ENCODE measurements at places on chromosomes 11 and 22.

DNA sequence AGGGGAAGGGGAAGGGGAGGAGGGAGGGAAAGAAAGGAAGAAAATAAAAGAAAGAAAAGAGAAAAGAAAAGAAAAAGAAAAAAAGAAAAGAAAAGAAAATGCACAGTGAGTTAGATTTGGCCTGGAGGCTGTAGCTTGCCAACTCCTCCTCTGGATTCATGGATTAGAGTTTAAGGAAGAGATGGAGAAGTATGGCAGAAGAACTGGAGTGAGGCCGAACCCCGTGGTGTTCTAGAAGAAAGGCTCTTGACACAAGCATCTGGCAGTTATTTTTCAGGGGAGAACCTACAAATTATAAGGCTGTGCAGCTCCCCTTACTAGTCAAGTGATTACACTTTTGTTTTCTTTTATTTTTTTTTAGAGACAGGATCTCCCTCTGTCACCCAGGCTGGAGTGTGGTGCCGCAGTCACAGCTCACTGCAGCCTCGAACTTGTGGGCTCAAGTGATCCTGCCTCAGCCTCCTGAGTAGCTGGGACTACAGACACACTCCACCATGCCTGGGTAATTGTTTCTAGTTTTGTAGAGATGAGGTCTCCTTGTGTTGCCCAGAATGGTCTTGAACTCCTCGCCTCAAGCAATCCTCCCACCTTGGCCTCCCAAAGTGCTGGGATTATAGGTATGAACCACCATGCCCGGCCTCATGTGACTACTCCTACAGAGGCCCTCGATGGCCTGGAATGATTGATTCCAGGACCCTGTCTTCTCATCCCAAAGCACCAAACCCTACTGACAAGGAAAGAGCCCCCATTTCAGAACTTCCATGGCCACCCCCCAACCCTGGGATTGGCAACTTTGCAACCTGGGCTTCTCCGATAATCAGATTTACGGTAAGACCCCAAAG lies 19.5 kb downstream of the ZNF74 start:
- DNase-seq = no peak

- no peak for DNase-seq
Measured at GRCh38 chr11:19508165-19508564, 204.5 kb upstream of the NAV2 start.

DNA sequence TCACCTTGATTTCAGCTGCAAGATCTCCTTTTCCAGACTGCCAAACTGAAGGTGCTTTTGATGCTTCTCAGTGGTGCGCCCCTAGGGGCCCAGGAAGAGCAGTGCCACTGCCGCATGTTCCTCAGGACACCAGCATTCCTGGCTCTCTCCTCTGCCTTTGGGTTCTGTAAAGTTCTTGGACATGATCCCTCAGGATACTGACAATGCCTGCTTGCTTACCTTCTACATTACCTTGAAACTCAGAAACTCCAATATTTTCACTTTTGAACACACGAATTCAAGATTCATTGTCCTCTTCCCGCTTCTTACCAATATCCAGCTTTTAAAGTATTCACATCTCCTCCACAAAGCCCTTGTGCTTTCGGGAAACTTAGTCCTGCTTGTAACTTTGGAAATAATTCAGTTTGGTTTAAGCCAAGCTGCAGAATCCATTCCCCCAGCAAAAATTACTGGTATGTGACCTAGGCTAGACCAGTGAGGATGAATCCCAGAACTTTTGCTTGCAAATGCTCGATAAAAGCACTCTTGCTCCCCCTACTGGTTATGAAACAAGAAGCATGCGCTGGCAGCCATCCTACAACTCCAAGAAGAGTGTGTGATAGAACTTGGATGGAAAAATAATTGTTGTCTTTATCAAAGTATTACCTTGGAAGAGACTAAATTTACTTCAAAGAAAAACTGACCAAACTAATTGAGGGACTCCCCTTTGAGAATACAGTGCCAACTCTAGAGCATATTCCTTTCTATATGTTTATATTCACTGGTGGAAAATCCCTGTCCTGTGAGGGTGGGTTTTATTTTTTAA lies 16.5 kb upstream of the OR5B21 start:
- DNase-seq = no peak

GRCh38 chr22:41308054-41308453 lies 6.7 kb downstream of the ZC3H7B start:
- DNase-seq = no peak

- DNase-seq = no peak
Measured at GRCh38 chr11:3229673-3230630, 2.3 kb downstream of the MRGPRE start.

DNA sequence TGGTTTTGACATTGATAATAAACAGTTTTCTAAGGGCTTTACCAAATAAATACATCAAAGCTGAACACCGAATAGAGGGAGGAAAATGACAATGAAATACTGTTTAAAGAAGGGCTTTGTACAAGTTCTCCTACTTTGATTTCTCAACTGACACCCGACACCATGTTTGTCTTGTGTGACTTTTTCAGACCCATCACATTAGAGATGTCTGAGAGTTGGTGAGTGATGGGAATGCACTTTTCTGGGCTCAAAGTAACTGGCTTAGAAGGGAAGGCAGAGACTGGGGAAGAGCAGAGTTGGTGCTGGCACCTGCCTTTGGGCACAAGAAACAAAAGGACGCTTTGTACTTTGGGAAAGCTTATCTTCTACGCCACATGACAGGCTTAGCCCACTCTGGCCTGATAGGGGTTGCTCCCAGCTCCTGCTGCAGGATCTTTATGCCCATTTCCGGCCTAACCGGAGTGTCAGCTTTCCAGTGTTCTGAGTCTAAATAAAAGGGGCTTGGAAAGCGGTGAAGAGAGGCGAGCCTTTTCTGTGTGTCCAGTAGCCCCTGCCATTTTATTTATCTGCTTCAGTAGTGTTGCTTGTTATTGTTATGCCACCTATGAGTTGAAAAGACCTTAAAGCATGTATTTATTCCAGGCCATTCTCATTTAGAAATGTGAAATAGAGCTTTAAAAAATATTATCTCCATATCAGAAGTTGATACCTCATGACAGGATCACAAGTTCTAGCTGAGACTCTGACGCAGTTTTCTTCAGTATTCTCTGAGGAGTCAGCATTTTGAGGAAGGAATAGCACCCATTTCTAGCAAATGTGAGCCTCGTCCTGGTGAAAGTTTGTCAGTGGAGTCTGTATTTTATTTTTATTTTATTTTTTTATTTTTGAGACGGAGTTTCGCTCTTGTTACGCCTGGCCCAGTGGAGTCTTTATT lies 24.2 kb downstream of the KREMEN1 start:
- no peak for DNase-seq

DNA sequence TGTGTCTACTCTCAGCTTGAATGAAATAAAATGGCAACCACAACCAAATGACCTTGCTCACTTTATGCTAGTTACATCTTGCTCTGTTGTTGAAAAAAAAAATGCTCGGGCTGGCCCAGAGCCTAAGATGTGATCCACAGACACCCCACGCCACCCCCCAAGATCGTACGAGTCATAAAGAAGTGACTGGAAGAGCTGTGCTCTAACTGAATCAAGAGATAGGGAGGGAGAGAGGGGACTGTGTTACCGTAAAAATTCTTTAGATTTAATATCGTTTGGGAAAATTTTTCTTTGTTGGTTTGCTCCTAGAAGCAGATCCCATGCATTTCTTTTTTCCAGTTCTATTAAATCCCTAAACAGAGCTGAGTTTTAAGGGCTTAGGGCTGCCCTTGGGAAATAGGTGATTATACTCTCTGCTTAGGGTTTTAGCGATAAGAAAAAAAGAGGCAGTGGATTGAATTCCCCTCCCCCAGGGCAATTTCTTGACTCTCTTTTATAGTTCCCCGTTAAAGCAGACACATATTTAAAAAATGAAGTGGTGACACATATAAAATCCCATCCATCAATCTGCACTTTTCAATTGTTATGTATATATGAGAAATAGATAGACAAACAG lies 14.5 kb downstream of the MAML2 start:
- no peak for DNase-seq

GRCh38 chr11:128310676-128311445 lies 276.5 kb downstream of the ETS1 start:
- DNase-seq = no peak

- no peak for DNase-seq
Measured at GRCh38 chr22:49976439-49977175, 16.0 kb downstream of the PIM3 start.

- no peak for DNase-seq
Measured at GRCh38 chr22:46749682-46750529, 11.9 kb upstream of the CERK start.

- DNase-seq = no peak
Measured at GRCh38 chr22:45645150-45645525, 26.5 kb upstream of the ATXN10 start.

DNA sequence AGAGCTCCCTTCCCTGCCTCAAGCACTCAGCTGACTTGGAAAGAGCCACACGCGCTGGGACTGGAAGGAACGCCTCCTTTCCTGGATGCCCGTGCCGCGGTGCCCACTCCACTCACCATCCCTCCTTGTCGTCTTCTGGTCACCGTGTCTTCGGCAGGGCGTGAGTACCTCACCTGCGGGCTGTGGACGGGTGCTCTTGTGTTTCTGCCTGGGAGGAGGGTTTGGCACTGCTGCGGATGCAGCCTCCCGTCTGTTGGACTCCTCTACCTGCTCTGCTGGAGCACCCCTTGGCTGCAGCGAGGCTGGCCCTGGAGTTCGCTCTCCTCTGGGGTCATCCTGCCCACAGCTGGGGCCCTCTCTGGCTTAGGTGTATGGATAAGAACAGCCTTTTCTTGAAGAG lies 612.7 kb downstream of the BRD1 start:
- DNase-seq = no peak

DNA sequence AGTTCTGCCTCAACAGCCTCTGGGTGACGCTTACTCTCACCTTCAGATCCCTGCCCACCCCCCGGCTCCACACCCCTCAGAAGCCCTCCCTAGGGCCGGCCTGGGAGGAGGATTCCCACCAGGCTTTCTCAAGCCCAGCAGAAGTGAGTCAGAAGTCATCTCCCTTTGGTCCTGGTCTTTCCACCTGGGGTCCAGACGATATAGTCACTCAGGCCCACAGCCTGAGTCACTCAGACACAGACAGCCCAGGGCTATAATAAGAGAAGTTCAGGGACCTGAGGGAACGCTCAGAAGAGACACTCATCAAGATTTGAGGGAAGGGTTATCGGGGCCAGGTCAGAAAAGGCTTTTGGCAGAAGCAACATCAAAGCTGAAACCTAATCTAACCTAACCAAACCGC lies 127.1 kb downstream of the SPATA19 start:
- no peak for DNase-seq

DNA sequence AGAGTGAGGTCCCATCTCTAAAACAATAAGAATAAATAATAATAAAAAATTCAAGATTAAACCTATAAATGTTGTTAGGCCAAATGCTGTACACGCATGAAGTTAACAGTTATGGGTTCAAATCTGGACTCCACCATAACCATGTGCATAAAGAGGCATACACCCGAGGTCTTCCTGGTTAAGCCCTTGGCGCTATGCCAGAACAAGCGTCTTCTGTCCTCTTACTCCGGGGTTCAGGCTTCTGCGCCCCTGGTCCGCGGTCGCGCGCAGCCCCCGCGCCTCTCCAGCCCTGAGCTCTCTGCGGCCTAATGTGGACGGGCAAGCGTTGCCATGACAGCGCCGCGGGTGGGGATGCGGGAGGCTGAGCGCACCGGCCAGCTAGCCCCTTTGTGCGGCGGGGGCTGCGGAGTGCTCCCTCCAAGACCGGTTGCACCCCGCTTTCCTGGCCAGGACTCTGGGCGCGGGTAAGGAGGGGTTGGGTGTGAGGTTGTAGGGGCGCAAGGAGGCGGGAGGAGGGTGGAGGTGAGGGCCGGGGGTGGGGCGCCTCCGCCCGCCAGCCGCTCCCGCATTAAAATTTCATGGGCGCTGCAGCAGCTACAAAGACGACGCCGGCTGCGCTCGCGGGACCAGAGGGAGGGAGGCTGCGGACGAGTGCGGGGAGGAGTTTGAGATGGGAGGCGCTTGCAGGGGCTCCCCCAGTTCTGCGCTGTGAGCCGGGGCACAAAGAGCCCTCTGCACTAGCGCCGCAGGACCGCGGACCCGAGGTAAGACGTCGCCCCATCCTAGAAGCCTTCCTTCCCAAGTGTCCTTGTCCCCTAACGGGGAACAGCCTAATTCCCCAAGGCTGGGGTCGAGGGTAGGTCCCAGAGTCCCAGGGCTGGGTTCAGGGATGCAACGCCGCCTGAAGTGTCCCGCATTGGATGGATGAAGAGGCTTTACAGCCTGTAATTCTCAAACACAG lies at the start of gene MIAT:
Gene MIAT (plus strand): TSS at position 698 of the 961 bp plus-strand sequence.
- DNase-seq = no peak

DNA sequence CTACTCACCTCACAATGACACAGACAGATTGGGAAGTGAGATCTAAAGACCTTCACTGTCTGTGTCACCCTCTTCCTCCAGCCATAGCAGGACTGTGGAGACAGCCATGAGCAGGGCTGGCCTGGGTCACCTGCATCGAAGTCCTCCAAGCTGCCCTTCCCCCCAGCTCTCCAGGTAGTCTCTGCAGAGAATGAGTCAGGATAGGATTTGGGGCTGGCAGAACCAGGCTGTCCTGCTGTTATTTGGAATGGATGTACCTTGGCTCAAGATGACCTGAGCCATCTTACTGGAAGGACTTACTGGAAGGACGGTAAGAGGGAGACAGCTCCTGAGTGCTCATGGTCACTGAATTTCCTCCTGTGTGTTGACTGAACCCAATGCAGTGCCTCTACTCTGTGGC lies 29.2 kb downstream of the GGTLC2 start:
- no peak for DNase-seq

GRCh38 chr11:27722953-27723344 lies 22.7 kb upstream of the BDNF start:
- no peak for DNase-seq

- no peak for DNase-seq
Measured at GRCh38 chr11:5507933-5508305, 1.8 kb downstream of the UBQLN3 start.

DNA sequence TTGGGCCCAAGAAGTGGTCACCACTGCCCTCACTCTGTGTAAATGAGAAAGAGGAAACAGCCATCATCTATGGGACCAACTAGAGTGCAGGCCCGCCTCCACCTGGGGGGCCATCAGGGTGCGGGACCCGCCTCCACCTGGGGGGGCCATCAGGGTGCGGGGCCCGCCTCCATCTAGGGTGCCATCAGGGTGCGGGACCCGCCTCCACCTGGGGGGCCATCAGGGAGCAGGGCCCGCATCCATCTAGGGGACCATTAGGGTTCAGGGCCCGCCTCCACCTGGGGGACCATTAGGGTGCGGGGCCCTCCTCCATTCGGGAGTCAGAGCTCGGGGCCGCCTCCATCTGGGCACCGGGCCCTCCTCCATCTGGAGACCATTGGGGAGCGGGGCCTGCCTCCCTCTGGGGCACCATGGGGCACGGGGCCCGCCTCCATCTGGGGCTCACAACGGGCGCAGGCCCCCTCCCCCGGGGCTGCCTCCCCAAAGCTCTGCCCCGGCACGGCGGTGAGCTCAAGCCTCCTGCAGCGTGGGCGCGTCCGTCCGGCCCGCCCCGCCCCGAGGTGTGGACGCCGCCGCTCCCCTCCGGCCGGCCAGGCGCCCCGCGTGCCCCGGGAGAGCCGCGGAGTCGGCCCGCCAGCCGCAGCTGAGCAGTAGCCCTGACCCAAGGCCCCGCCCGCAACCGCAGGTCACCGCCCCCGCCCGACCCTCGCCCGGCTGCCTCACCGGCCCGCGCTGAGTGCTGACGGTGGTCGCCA lies 512 bp downstream of the TOLLIP start:
- no peak for DNase-seq

All from esophagus squamous epithelium (tissue), 5 donors.